CD4-positive, alpha-beta T cell treated with Interleukin-17A for 1 hour (primary cell): ENCODE measurements at places on chromosomes 1 and 21.

- DNase-seq = no peak
Observed at GRCh38 chr1:234973426-234974250, 155.0 kb downstream of the TOMM20 start.

- DNase-seq = no peak
Observed at GRCh38 chr1:81213279-81213678, 587.5 kb upstream of the ADGRL2 start.

DNA sequence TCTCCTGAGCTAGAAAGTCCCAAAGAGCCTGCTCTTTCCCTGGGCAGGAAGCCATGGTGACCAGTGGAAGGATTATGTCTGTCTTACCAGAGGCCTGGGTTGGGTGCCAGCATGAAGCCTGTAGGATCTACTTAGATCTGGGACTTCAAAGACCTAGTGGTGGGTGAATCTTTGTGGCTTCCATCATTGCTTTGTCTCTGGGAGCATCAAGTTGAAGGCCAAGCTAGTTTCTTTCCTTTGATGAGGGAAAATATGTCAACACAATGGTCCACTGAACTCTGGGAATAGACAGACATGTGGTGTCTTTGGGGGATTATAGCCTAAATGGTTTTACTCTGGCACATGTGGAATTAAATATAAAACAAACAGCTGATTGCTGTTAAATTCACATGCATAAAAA, 100.5 kb upstream of the HOOK1 start:
- no peak for DNase-seq

- DNase-seq = no peak
Observed at GRCh38 chr1:207787776-207788175, 35.9 kb downstream of the CD46 start.

GRCh38 chr1:234887016-234887900, 241.4 kb downstream of the TOMM20 start:
- DNase-seq = no peak

GRCh38 chr1:19597496-19598309, 46.4 kb upstream of the NBL1 start:
- peak; percentile 88 for DNase-seq

DNA sequence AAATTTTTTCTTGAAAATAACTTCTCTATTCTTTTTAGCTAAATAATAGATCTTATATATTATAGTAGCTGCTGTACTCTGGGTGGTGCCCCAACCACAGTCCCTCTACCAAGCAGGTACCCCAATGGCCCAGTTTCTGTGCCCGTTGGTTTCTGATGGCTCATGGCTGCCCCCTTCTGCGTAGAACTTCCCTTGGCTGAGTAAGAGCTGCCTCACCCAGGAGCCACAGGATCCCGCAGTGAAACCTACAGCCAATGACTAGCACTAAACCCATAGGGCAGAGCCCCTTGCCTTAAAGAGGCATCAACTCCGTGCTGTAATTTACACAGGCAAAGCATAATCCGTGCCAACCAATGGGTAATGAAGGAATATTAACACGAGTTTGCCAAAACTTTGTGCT, 247.5 kb downstream of the USH2A start:
- no peak for DNase-seq

DNA sequence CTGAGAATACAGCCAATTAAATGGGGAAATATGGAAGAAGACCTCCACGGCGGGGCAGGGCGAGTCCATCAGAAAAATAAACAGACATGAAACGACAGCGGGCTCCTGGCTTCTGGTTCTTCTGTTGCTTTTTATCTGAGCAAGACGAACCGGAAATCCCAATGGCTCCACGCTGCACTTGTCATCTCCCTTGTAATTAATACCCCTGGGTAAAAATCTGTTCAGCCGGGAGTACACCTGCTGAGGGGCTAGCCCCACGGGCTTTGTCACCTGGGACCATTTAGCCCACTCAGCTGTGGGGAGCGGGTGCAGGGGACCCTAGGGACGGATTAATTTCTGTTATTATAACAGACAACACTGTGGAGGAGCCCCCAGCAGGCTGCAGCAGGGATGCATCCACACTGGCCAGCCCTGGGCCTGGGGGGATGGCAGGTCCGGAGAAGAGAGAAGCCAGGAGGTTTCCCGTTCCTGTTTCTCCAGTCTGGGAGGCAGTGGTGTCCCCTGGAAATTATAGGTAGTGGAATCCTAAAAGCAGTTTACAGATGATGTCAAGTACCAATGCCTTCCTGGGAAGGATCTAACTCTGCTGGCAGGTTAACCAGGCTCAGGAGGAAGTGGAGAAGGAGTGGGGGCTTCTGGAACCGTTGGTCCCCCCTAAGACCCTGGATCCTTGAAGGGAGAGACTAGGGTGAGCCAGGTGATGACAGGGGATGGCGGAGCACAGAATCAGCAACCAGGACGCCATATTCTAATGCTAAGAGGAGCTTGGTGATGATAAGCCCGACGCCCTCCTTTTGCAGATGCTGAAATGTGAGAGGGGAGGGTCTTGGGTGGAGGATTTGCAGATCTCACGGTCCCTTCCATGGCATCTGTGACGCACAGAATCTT, 566.1 kb downstream of the PTPRU start:
- no peak for DNase-seq

- no peak for DNase-seq
Observed at GRCh38 chr1:6695868-6696267, 5.7 kb downstream of the DNAJC11 start.

DNA sequence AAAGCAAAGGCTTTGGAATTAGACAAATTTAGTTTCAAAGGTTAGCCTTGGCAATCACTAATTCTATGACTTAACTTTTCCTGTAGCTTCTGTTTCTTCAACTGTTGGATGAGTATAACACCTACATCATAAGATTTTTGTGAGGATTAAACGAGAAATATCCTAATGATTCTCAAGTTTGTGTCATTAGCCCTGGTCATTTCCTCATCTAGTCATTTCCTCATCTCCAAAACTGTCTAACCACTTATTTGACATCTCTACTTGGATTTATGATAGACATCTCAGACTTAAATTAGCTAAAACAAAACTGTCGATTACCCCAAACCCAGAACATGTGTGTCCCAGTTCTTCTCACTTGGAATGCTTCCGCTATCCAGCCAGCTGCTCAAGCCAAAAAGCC, 80.2 kb upstream of the CHODL start:
- no peak for DNase-seq

DNA sequence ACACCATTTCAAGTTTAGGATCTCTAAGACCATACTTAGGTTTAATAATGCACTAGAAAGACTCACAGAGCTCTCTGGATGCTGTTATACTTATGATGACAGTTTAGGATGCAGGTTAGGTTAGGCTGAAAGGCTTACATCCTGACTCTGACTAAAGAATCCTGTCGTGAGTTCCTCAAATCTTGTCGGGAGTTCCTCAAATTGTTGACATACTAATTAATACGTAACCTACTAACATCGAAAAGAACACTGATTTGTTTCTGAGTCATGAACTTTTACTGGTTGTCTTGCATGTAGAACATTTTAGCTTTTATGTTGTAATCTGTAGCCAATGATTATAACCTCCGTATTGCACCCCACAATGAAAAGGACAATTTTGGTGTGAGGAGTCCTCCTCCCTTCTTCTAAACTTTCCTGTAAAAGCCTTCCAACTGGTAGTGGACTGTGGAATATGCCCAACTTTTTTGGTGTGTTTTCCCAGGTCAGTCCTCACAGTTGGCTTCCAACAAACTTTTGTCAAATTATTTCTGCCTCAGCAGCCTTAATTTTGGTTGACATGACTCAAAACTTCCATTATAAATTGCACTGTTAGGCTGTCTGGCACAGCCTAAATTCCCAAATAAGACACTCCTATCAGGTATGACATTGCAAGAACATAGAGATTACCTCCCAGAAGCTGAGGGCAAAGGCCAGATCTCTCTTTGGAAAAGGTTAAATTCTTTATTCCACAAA, 107.9 kb upstream of the PALMD start:
- DNase-seq = no peak

GRCh38 chr1:61269602-61270001, 187.2 kb downstream of the NFIA start:
- no peak for DNase-seq

DNA sequence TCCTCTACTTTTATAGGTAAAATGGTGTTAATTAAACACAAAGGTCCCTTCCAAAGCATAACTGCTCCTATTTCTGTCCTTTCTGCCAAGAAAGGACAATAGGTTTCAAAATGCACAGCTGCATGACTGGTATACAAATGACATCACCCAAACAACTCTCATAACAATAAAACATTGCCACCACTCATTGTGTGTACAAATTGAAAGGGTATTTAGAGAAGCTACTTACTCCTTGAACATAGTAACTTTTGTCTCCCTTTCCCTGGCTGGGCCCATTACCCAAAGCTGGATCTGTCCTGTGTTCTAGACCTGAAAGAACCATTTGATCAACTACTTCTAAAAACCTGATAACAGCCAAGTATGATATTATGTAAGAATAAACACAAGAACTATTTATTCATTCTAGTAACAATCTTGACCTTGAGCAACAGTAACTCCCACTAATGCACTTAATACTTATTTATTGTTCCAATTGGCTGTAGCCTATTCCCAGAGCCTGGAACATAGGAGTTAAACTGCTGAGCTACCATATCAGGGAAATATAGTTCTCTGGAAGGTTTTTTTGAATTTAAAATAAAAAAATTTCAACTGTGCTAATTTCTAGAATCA, 38.2 kb downstream of the TTLL7 start:
- DNase-seq = no peak

DNA sequence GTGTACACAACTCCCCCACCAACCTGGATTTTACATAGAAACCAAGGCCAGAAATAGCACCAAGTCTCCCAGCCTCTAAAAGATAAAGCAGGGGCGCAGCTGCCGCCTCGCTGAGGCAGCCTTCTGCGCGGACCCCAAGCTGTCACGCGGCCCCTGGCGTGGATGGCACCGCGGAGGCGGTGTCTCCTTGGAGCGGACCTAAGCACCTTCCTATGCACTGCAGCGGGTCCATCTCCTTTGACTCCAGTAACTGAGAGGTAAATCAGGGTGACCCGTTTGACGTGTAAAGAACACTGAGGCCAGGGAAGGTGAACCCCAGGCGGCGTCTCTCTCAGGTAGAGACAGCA, 17.0 kb downstream of the ZNF697 start:
- DNase-seq = no peak

DNA sequence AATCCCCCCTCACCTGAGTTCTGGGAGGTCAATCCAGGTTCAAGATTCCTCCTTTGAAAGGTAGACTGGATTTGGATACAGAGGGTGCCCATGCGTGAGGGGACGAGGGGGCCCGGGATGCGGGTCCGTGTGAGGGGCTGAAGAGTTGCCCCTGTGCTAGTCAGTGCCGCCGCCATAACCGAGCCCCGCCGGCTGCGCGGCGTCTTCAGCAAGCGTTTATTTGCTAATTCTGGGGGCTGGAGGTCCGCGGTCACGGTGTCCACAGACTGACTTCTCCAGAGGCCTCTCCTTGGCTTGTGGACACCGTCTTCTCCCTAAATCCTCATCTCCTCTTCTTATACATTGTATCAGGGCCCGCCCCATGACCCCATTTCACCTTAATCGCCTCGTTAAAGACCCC, 20.9 kb upstream of the SAMD11 start:
- no peak for DNase-seq

- peak; percentile 60 for DNase-seq
Observed at GRCh38 chr1:109193653-109194590, 19.8 kb upstream of the SARS1 start.

DNA sequence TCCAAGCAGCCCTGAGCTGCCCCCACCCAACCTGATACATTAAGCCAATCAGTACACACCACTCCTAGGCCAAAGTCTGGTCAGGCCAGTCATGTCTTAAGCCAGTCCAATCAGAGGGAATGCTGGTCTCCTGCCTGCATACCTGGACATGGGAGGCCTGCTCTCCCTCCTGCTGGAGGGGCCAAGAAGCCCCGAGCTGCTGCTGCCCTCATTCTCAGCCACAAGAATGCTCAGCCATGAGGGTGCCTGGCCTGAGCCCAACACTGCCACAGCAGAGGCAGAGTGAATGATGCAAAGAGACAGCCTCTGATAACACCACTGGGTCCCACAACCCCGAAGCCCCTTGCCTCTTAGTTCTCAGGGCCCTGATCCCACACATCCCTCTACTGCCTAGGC, 23.0 kb downstream of the CHD5 start:
- no peak for DNase-seq

- no peak for DNase-seq
Observed at GRCh38 chr1:12098786-12099185, 35.7 kb downstream of the TNFRSF8 start.

DNA sequence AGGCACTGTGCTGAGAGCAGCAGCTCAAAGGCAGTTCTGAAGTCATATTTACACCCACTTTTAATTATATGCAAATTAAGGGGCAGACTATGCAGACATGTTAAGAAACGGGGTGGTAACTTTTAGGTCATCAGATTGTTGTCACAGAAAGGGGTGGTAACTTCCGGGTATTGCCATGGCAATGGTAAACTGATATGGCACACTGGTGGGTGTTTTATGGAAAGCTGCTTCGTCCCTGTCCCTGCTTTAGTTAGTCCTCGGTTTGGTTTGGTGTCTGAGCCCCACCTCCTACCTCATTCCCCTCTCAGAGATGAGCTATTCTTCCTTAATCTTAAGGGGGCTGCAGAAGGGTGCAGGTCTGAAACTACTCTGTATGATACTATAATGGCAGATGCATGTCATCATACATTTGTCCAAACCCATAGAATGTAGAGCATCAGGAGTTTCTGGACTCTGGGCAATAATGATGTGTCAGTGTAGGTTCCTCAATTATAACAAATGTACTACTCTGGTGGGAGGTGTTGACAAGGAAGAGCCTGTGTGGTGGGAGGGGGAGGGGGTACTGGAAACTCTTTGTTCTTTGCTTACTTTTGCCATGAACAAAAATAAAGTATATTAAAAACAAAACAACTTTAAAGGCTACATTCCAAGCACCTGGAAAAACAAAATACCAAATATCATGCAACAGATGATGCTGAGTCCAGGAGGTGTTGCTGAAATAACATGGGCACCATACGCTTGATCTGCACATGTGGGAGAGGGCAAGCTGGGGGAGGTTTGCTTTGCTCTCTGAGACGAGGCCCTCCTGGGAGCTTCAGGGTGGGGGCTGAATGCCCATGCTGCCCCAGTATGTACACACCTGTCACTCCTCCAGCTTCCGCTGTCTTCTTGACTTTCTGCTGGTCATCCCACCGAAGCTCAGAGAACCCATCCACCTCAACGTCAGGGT, 6.3 kb downstream of the PARP1 start:
- no peak for DNase-seq
